ENCODE measurements at places on chromosomes 2 and 18.

DNA sequence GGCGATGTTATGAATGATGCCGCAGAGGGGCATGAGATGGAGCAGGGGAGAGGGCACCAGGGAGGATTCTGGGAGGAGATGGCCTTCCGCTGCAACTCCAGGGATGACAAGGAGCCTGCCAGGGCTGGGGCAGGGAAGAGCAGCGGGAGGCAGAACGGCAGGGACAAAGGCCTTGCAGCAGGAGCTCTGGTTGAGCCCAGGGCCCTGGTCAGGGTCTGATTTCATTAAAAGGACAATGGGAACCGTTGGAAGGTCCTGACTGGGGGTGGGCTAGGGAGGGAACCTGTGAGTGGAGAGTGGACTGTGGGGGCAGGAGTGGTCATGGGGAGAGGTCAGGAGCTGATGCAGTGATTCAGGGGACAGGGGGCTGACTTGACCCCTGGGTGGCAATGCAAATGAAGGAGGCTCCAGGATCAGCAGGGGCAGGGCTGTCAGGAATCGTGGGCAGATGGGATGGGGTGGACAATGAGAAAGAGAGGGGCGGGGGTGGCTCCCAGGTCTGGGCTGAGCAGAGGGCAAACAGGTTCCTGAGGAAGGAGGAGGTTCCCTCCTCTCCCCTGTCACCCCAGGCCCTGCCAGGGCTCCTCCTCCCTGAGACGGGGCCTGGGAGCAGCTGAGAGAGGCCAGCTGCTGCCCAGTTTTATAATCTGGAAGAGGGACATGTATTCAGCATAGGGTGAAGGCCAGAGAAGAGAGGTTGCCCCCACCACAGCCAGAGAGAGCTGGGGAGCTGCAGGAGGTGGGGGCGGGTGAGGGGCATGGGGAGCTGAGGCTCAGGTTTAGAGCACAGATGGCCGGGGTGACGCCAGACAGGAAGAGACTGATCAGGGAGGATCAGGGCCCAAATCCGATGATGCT is 7.3 kb upstream of the DUSP2 start:
- DNase-seq: no peak

DNA sequence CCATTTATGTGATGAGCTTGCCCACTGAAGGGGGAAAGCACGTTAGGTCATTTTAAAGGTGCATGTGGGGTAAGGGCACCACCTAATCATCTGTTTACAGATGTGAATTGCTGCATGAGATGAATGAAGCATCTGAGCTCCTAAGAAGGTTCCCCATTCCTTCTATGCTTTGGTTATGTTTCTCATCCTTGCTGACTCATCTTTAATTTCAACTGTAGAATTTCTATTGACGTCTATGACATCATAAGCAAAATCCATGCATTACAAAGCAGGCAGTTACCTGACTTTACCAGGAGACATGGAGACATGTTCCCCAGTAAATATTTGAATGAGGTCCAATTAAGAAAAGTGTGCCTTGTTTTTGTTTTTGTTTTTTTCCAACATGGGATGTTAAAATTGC is 2.8 kb downstream of the SNTG2 start:
- DNase-seq: no peak

- DNase-seq: no peak
Observed at GRCh38 chr2:6072276-6072675, 380.1 kb downstream of the SOX11 start.

- peak; percentile 56 for DNase-seq
Observed at GRCh38 chr2:198054299-198054698, 249.9 kb downstream of the PLCL1 start.

DNA sequence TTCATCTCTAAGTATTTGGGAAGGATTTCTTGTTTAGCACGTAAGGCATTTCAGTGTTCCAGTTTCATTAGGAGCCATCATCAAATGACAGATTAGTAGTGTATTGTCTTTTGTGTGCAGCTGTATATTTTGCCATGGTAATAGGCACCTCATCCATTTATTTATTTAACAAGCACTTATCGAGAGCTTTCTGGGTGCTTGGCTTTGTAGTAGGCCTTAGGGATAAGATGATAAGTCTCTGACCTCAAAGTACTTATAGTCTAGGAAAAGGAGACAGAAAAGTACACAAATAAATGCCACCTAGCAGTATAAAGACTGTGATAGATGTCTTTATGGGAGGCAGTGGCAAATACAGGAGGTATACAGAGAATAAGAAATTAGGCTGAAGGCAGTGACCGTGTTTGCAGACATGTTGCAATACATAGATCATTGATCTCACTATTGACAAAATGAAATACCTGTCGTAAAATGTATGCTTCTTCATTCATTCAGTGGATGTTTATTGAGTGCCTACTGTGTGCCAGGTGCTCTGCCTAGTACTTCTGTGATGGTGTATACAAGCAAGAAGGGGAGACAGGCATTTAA is 265.9 kb downstream of the SETBP1 start:
- no peak for DNase-seq

GRCh38 chr2:211331736-211332135 is 775.3 kb downstream of the CPS1 start:
- no peak for DNase-seq

DNA sequence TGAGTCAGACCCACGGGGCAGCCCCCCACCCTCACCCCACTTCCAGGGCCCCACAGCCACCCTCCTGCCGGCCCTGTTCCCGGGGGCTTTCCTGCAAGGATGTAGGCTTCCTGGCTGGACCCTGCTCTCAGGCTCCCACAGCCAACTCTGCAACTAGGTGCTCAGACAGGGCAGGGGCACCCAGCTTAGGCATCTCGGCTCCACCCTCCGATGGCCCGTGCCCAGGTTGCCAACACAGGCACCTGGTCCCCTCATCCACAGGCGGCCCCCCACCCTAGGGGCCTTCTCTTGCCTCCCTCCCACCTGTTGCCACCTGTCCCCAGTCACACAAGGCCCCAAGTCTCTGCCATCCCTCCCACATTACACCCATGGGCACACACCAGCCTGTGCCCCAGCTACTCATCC is 34.6 kb downstream of the HS6ST1 start:
- DNase-seq: no peak
